Osteocyte (in vitro differentiated cells): ENCODE measurements at places on chromosomes 12 and 14.

GRCh38 chr12:109451400-109451799, 25.7 kb downstream of the KCTD10 start:
- H3K36me3 ChIP-seq: peaks cover 34% of the 10 kb centered on the region
- peaks cover 5% of the 10 kb centered on the region for H3K4me1 ChIP-seq
- H3K27ac ChIP-seq: no peak overlapping the region
- DNase-seq: no peak
- H3K27me3 ChIP-seq: no peaks in the 10 kb centered on the region
- H3K4me3 ChIP-seq: no peak overlapping the region

DNA sequence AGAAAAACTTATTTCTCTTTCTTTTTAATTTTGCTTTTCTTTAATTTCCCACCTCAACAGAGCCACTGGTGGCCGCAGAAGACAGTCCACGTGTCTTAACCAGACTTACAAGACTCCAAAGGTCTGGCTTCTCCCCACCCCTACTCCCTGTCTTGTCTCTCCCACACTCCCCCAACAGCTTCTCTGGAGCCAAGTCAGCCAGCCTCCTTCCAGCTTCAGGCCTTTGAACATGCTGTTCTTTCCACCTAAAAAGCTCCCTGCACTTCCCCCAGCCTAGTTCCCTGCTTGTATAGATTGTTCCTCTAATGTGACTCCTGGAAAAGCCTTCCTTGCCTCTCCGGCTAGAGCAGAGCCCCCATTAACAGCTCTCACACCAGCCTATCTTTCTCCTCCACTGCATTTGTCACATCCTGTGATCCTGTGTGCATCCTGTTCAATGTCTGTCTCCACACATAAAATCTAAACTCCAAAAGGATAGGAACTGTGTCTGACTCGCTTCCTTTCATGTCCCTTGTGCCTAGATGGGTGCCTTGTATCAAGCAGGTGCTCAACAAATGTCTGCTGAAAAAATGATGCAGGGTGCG, 7.8 kb upstream of the DYNLL1 start:
- no peak for DNase-seq
- H3K36me3 ChIP-seq: peaks cover 9% of the 10 kb centered on the region
- no peak overlapping the region for H3K4me3 ChIP-seq
- H3K27me3 ChIP-seq: no peaks in the 10 kb centered on the region
- H3K4me1 ChIP-seq: no peaks in the 10 kb centered on the region
- H3K27ac ChIP-seq: no peak overlapping the region

- H3K4me3 ChIP-seq: no peak overlapping the region
- DNase-seq: peak; percentile 54
- no peaks in the 10 kb centered on the region for H3K4me1 ChIP-seq
Measured at GRCh38 chr12:115474539-115475353, 790.8 kb upstream of the TBX3 start.

DNA sequence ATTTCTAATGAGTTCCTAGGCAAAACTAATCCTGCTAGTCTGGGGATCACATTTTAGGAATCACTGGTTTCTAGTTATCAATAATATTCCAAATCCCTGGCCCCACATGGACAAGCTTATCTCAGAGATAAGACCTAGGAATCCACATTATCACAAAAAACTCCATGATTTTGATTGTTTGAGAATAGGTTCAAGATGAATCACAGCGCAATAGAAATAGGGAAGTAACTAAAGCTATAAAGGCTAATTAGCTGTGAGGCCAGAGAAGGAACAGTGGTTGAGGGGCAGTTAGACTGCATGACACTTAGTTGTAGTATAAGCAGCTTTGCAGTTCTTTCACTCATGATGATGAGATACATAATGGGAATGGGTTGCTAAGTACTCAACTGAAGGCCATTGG, 13.1 kb upstream of the ATP5F1B start:
- no peak overlapping the region for H3K4me3 ChIP-seq
- H3K36me3 ChIP-seq: peaks cover 12% of the 10 kb centered on the region
- no peak overlapping the region for H3K27ac ChIP-seq
- H3K4me1 ChIP-seq: no peaks in the 10 kb centered on the region
- DNase-seq: no peak

DNA sequence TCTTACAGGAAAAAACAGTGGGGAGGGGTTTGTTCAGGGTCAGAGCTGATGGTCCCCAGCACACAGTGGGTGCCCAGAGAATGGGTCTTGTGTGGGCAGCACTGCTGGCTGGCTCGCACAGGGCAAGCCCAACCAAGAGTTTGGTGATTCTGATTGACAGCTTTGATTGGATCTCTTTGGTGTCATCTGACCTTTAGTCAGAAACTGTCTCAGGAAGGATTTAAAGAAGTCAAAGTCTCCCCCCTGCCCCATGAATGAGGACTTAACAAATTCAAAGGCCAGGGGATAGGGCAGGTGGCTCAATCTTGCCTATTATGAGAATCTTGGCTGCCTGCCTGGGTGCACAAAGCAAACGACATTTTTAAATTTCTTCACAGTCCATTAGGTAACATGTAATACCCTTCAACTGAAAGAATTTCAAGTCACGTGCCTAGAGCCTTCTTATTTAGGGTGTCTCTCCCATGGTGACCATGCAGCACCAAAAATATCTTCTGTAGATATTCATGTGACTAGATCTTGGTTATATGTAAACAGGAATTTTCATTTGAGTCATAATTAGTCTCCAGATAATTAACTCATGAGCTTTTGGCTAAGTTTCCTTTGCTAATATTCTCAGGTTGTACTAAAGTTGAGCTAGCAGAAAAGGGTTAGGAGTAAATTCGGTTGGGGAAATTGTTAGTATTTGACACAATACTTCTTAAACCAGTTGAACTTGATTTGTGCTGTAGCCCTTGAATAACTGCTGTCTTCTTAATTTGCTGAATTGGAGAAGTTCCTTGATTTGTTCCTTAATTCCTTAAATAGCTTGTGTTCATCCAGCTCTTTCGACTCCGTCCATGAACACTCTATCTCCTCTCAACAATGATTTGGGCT, 54.5 kb upstream of the HECTD1 start:
- H3K4me1 ChIP-seq: peaks cover 36% of the 10 kb centered on the region
- no peaks in the 10 kb centered on the region for H3K36me3 ChIP-seq
- no peak overlapping the region for H3K4me3 ChIP-seq
- H3K27me3 ChIP-seq: no peaks in the 10 kb centered on the region
- H3K27ac ChIP-seq: peak overlapping the region; percentile 81
- no peak for DNase-seq

GRCh38 chr14:81165188-81165587, 55.6 kb downstream of the GTF2A1 start:
- DNase-seq: no peak
- no peaks in the 10 kb centered on the region for H3K27me3 ChIP-seq

GRCh38 chr12:53696285-53696654, 20.4 kb upstream of the ATP5MC2 start:
- no peak for DNase-seq
- peaks cover 69% of the 10 kb centered on the region for H3K27me3 ChIP-seq
- H3K27ac ChIP-seq: no peak overlapping the region

DNA sequence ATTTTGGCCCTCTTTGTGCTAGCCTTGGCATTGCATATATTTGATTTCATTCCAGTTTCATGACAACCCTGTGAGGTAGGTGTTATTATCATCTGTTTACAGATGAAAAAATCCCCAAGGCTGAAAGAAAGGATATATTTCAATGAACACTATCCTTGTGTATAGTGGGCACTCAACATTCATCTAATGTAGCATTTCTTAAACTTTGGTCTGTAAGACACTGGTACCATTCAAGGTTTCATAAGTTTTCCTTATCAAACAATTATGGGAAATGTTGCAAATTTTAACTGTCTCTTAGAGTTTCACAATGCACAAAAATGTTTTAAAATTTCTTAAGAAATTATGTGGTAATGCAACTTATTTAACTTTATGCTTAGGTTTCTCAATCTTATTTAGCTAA, 44.3 kb downstream of the ATP23 start:
- DNase-seq: no peak
- no peaks in the 10 kb centered on the region for H3K36me3 ChIP-seq
- H3K27ac ChIP-seq: no peak overlapping the region
- peaks cover 12% of the 10 kb centered on the region for H3K27me3 ChIP-seq
- no peak overlapping the region for H3K4me3 ChIP-seq

DNA sequence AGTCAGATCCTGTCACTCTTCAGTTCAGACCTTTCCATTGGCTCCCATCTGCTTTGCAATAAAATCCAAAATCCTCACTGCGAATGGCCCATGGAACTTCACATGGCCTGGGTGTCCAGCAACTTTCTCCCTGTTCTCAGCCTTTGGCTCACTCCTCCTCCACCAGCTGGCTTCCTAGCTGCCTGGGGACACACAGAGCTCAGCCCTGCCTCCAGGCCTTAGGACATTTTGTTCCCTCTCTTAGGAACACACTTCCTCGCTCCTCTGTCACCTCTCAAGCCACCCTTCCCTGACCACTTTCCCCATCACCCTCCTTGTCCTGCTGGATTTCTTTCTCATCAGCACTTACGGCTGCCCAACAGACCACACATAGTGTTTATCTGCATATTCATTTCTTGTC, 419.6 kb downstream of the MED13L start:
- H3K27me3 ChIP-seq: peaks cover 6% of the 10 kb centered on the region
- no peaks in the 10 kb centered on the region for H3K4me1 ChIP-seq
- DNase-seq: no peak
- H3K27ac ChIP-seq: no peak overlapping the region

DNA sequence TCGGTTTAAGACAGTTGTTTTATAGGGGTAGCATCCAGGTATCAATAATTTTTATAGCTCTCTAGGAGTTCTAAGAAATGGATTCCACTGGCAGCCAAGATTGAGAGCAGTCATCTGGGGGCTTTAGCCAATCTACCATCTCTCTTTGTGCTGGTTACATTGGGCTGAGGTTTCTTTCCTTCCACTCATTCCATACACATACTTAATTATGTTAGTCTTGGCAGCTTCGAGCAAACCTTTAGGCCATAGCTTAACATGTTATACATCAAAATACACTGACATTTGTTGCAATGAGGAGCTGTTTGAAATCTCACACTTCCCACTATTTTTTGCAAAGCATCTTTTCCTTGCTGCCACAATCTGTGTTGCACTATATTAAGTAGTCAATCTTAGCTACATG, 63.1 kb downstream of the ARMH4 start:
- no peak overlapping the region for H3K27ac ChIP-seq
- peaks cover 5% of the 10 kb centered on the region for H3K36me3 ChIP-seq
- H3K27me3 ChIP-seq: no peaks in the 10 kb centered on the region

GRCh38 chr12:1425396-1425729, 169.0 kb downstream of the FBXL14 start:
- no peak for DNase-seq
- H3K4me1 ChIP-seq: peaks cover 12% of the 10 kb centered on the region
- H3K36me3 ChIP-seq: peaks cover 12% of the 10 kb centered on the region

DNA sequence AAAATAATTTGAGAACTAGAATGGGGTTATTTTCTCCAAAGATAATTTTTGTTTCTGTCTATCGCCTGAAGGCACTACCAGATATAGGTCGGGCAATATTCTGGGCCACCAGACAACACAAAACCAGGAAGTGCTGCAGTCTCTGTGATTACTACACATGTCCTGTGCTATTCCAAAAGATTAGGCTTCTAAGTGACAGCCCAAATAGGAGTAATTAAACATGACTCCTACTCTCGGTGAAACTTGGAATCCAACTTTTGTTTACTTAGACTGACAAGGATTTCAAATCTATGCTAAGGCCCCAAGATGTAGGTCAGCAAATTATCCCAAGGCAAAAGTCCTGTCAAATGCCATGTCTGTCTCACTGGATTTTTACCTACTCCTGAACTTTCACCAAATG, 157.6 kb upstream of the LRFN5 start:
- no peak overlapping the region for H3K4me3 ChIP-seq
- H3K4me1 ChIP-seq: no peaks in the 10 kb centered on the region

DNA sequence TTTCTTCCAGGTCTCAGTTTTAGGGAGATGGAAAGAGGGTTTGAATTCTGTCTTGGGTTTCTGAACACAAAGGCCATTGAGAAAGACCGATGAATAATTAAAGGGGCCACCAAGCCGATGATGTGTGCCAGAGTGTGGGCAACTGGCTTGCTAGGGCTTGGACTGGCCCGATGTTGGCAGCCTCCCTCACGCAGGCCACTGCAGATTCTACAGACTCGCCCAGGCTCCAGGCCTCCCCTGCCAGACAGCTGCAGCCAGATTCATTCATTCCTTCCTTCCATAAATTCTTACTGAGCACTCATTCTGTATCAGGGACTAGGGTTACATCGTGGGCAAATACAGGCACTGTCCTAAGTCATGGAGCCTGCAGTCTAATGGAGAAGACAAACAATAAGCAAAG, 34.9 kb downstream of the ACTN1 start:
- H3K4me3 ChIP-seq: no peak overlapping the region
- DNase-seq: no peak
- no peaks in the 10 kb centered on the region for H3K36me3 ChIP-seq
- peaks cover 98% of the 10 kb centered on the region for H3K4me1 ChIP-seq

GRCh38 chr12:31106101-31106803, 32.6 kb downstream of the DDX11 start:
- H3K27ac ChIP-seq: no peak overlapping the region
- H3K27me3 ChIP-seq: no peaks in the 10 kb centered on the region
- no peak overlapping the region for H3K4me3 ChIP-seq
- peaks cover 19% of the 10 kb centered on the region for H3K36me3 ChIP-seq
- peaks cover 8% of the 10 kb centered on the region for H3K4me1 ChIP-seq

- no peak overlapping the region for H3K27ac ChIP-seq
- no peak overlapping the region for H3K4me3 ChIP-seq
- peaks cover 6% of the 10 kb centered on the region for H3K27me3 ChIP-seq
- no peaks in the 10 kb centered on the region for H3K4me1 ChIP-seq
Measured at GRCh38 chr12:11981121-11981733, 89.5 kb upstream of the BCL2L14 start.

DNA sequence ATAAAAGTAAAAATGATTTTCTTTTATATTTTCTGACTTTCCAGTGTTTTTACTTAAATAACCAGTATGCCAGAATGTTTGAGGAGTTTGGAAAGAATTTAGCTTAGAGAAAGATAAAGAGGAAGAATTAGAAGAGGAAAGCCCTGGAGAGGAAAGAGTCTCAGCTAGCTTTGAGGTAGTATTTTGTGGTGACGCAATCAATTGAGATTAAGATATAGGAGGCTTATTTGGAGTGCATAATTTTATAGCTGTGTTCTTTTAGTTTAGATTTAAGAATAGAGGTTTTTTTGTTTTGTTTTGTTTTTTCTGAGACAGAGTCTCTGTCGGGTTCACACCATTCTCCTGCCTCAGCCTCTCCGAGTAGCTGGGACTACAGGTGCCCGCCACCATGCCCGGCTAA, 18.1 kb downstream of the CLEC2B start:
- peaks cover 12% of the 10 kb centered on the region for H3K27me3 ChIP-seq
- H3K4me3 ChIP-seq: no peak overlapping the region

DNA sequence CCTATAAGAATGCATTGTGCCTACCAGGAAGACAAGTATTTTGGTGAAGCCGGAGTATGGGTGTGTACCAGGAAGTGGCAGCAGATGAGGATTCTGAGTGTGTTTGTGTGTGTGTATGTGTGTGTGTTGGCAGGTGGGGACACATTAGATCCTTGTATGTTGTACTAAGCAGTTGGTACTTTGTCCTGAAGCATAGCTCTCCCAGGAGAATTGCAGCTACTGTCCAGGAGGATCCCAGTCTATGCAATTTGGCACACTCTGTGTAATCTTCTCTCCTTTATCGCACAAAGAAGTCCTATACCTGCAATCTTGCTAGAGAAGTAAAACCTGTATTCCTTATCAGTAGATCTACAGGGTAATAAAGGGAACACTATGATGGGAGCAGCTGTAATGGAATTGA, 276.5 kb downstream of the PAWR start:
- peaks cover 1% of the 10 kb centered on the region for H3K36me3 ChIP-seq
- no peak for DNase-seq
- no peak overlapping the region for H3K4me3 ChIP-seq
- no peaks in the 10 kb centered on the region for H3K27me3 ChIP-seq
- peaks cover 51% of the 10 kb centered on the region for H3K4me1 ChIP-seq
